ENCODE measurements at places on chromosomes 11 and 22.

DNA sequence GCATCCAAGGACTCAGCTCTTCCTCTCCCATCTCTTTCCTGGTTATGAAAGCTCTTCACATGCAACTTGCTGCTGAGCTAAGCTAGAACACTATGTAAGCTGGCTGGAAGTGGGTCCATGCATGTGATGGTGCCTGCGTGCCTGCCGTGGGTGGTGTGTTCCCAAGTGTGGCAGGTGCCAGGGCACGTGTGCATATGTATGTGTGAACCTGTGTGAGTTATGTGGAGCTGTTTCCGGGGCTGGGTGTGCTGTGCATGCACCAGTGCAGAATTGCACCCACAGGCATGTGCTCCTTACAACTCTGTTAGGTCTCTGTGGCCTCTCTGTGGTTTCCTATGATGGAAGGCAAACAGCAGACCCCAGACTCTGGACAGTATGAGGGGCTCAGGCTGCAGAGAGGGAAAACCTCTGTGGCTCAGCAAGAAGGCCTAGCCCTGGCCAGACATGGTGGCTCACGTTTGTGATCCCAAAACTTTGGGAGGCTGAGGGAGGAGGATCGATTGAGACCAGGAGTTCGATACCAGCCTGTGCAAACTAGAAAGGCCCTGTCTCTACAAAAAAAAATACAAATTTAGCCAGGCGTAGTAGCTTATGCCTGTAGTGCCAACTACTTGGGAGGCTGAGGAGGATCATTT lies 4.1 kb upstream of the P2RY6 start:
- no peak for DNase-seq

GRCh38 chr22:48938741-48939140 lies 888.9 kb downstream of the BRD1 start:
- DNase-seq: no peak

- no peak for DNase-seq
Measured at GRCh38 chr22:50314081-50314454, 6.6 kb upstream of the PLXNB2 start.

- DNase-seq: no peak
Measured at GRCh38 chr11:2202071-2202899, 30.7 kb upstream of the TH start.

DNA sequence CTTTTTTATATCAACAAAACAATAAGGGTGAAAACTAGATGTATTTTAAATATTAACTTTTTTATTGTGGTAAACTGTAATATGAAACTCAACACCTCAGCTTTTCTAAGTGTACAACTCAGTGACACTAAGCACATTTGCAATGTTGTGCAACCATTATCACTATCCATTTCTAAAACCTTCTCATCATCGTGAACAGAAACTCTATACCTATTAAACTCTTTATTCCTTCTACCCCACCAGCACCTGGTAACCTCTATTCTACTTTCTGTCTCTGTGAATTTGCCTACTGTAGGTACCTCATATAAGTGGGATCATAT lies 9.4 kb downstream of the HORMAD2 start:
- DNase-seq: no peak

DNA sequence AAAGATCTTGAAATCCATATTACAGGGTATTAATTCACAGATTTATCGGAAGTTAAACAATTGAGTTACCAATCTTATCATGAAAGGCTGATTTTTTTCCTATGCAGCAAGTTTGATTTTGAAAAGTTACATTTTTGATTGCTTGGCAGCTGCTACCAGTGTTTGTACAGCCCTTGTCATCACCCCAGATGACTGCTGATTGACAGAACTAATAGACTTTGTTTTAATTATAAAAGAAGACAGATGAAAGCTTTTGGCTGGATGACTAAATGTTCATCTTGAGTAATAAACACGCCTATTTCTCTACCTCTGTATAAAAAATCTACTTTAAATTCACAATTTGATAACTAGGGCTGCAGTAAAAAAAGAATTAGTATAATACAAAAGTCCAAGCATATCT lies 259.7 kb downstream of the TTC28 start:
- DNase-seq: no peak

DNA sequence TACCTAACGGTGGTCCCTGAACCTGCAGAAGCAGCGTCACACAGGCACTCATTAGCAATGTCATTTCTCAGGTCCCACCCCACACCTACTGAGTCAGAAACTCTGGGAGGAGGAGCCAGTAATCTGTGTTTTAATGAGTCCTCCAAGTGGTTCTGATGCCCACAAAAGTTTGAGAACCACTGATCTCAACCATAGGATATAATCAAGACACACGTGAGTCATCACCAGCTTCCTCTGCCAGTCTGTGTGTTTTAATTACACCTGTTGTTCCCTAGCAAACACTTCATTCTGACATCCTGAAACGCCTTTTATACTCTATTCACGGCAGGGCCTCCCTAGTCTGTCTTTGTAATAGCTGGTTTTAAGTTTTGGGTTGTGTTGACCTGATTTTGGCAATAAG lies 5.8 kb downstream of the TECTA start:
- DNase-seq: no peak

GRCh38 chr11:68792400-68792966 lies 41.2 kb upstream of the TESMIN start:
- no peak for DNase-seq

GRCh38 chr11:131841925-131842635 lies 471.7 kb downstream of the NTM start:
- no peak for DNase-seq

DNA sequence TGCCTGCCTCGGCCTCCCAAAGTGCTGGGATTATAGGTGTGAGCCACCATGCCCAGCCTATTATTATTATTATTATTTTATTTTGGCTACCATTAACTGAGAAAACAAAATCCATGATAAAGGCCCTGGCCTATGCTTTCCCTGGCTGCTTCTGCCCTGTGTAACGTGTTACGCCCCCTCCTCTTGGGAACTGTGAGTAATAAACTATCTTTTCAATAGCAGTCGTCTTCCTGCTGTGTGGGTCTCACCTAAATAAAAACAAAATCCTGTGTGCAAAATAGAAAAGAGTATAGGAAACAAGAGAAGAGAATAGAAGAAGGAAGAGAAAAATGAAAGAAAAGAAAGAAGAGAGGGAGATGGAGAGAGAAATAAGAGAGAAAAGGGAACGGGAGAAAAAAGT lies 237.0 kb downstream of the MIAT start:
- no peak for DNase-seq
